ELF-1 (cell line): ENCODE measurements at places on chromosomes 5 and 9.

- DNase-seq, result no peak
These were observed 422.7 kb upstream of the PAPPA start for GRCh38 chr9:115730845-115731244.

DNA sequence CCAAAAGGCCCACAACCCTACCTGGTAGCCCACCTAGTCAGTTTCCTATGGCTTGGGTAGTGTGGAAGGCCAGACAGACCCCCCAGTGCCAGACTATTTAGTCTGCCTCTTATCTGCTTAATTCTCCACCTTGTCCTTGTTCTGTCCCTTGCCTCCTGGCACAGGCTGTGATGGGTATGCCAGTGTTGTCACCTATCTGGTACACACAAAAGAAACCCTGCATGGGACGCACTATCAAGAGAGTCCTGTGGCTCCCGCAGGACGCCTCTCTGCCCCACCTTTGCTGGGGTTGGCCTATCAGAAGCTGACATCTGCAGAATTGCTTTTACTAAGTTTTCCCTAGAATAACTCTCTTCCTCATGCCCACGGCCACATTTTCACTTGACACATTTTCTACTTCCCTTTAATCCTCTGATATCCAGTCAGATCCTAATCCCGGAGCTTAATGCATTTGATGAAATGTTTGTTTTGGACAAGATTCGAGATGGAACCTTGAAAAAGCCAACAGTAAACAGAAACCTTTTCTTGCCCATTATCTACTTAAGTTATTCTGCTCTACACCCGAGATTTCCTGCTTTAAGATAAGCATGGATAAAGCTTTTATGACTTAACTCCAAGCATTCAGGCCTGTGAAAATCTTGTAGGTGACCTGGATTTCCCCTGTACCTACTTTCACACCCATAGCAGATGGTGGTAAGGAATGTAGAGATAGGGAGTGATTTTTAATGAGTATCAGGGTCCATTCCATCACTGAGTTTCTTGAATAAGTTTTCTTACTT is 468.5 kb downstream of the ZNF608 start:
- no peak for DNase-seq

- DNase-seq, result no peak
These were observed 123.2 kb downstream of the DCP2 start for GRCh38 chr5:113099822-113100221.

DNA sequence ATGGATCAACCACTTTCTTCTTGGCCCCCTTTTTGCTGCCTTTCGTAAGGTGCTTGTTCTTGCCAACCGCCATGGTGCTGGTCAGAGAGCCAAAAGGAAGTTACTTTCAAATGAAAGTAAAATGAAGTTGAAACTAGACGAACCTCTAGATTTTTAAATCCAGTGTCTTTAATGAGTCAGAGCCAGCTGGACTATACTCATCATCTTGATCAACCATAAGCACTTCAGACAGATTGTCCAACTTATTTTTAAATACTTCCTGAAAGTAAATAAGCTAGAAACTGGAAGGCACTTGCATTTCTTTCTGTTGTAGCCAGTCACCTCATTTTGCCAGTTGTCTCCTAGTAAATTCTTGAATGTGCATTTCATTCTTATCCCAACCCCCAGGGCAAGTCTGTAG is 48.9 kb downstream of the JMY start:
- DNase-seq, result no peak

DNA sequence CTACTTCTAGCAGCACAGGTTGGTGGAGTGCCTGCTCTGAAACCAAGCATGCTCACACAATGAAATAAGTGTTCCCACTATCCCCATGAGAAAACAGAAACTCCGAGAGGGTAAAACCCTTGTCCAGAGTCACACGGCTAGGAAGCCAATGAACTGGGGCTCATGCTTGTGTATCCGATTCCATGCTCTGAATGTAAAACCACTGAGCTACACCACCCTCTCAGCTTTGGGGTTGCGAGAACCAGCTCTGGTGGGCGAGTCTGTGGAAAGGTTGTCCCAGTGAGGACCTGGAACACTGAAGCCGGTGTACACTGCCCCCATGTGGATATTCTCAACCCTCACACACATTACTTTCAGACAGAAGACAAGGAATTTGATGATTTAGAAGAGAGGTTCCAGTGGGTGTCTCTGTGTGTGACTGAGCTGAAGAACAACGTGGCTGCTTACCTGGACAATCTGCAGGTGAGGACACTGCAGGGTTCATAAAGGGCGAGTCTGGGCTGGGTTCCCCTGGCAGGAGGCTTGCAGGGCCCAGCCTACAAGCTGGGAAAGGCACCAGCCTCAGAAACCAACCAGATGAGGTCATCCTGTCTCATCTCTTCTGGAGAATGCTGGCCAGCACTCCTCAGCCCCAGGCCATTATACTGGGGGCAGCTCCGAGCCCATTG is 37.4 kb downstream of the ARHGEF37 start:
- peak; percentile 89 for DNase-seq

DNA sequence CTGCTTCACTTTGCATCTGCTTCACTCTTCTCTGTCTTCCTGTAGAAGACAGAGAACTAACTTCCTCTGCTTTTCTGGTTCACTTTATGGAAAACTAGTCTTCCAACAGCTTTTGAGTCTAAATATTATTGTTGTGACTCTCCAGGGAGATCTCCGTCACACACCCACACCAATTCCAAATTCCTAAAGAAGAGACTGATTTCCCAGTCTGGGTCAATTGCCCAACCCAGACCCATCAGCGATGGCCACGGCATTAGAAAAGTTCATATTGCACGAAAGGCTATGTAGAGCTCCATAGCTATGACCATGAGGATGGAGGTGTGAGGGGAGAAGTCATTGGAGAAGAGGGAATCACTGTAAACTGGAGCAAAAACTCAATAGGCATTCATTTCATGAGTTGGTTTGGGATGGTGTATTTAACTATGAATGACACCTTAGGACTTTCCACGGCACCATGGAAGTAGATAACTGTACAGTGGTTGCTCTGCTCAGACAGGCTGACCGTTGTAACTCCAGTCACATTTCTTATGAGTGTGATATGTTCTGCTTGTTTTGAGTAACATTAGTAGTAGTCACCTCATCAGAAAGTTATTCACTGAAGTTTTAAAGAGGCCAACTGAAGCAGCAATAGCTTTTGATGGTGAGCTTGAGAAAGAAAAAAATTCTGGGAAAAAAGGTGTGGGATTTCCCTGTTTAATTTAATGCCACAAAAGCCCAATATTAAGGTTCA is 78.1 kb upstream of the MAMDC2 start:
- DNase-seq, result no peak

DNA sequence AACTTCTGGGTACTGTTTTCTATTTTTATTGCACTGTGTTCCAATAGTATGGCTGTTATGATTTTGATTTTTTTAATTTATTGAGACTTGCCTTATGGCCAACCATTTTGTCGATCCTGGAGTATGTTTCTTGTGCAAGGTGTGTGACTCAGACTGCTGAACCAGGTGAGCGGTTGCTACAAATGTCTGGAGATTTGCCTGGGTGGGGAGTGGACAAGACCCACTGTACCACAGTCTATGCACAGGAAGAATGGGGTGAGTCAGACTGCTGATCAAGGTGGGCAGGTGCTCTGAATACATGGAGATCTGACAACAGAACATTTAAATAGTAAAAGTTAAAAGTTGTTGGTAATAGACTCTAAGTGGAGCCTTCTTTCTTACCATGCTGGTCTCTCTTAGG is 609.2 kb downstream of the CSNK1G3 start:
- DNase-seq, result no peak

- DNase-seq, result no peak
These were observed 57.0 kb downstream of the TTC39B start for GRCh38 chr9:15249981-15250380.

- DNase-seq, result no peak
These were observed 4.8 kb downstream of the ROPN1L start for GRCh38 chr5:10446490-10446889.

DNA sequence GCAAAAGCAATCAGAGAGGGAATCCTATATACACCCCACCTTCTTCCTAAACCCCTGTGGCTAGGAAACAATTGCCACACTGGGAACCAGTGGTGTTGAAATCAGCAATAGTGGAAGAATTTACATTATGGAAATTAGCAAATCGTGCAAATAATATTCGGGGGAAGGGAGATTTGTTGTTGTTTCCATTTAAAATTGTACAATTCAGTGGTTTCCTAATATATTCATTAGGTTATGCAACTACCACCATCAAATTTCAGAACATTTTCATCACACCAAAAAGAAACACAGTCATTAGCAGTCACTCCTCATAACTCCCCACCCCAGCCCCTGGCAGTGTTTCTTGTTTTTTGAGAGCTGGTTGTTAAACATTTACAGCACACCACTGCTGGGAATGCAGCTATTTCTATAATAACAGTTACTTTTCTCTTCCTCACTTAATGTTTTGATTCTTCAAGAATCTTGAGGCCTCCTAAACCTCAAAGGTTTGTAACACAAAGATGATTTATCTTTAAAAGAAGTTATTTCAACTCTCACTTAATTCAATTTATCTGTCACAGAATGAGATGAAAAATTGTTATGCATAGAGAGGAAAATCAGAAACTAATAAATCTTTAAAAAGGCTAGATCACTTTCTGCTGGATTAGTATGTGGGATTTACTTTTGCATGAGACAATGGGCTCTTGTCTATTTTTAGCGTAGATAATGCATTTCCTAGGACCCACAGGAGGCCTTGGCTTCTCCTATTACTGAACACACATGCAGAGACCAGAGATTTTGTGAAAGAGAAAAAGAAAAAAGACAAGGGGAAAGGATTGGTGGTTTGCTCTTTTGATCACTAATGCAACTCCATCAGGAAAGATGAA is 91.8 kb upstream of the DAPK1 start:
- no peak for DNase-seq

DNA sequence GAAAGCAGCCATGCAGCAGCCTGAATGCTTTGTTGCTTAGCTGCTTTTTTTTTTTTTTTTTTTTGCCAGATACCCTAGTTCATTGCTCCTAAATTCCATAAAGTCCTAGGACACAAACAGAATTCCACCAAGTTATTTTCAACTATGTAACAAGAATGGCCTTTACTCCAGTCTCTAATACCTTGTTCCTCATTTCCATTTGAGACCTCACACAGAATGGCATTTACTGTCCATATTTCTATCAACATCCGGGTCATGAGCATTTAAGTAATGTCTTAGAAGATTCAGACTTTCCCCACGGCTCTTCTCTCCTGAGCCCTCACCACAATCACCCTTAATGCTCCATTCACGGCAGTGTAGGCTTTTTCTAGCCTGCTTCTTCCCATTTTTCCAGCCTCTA is 31.7 kb upstream of the FBXW11 start:
- no peak for DNase-seq

GRCh38 chr9:35517131-35517530 is 27.2 kb downstream of the RUSC2 start:
- DNase-seq, result no peak

DNA sequence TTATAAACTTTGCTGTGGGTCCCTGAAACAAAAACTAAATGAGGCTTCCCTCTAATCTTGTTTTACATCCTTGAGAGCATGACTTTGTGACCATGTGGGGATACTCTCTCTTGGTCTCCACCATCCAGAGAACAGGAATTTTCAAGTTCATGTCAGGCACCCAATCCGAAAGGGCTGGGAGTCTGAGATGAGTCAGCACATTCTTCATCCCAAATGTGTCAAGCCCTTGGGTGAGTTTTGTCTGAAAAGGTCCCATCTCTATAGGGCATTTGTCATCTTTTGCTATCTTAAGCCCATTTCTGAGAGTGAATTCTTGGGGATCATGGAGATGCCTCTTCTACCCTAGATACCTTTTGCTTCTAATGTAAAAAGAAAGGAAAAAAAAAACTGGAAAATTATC is 26.9 kb upstream of the RAPGEF6 start:
- no peak for DNase-seq

GRCh38 chr9:133691626-133692363 is 46.4 kb downstream of the SARDH start:
- no peak for DNase-seq

GRCh38 chr5:119745976-119746375 is 116.6 kb downstream of the FAM170A start:
- no peak for DNase-seq

DNA sequence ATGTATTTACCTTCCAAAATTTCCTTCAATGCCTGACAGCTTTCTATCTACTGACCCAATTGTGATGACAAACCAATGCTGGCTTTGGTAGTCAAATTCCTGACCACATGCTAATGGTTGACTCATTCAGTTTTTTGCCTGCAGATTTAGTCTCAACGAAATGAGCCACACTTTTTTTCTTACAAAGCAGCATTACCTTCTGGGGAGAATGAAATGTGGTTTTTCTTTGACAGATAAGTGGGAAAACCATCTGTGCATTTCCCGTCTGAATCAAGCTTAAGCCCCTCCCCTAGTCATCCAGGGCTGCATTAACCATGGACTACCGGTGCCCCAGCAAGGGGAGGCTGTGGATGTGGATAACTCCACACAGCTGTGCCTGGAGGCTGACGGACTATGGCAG is 99.6 kb upstream of the TAF11L2 start:
- no peak for DNase-seq

GRCh38 chr5:104977529-104977928 is 1414.9 kb upstream of the NUDT12 start:
- no peak for DNase-seq
